ENCODE measurements at places on chromosomes 2 and 18. TPM values are rescaled to one million over a fixed set of nuclear protein-coding genes. Genes with fewer than 3 reads are reported as not detected.

TEX44 gene
- polyA plus RNA-seq = not detected

NT5DC4 gene
- polyA plus RNA-seq = not detected

DSC3 gene
- 0.70 TPM for polyA plus RNA-seq

VWA3B gene
- not detected for polyA plus RNA-seq

ZNF236 gene
- polyA plus RNA-seq = 6.7 TPM

SPP2 gene
- not detected for polyA plus RNA-seq

SCYGR4 gene
- not detected for polyA plus RNA-seq

DPP10 gene
- 2.0 TPM for polyA plus RNA-seq

CROCC2 gene
- not detected for polyA plus RNA-seq

ATIC gene
- polyA plus RNA-seq = 104 TPM

SIX2 gene
- polyA plus RNA-seq = 0.47 TPM

MERTK gene
- polyA plus RNA-seq = 6.5 TPM

All from H1 (cell line).